ENCODE measurements at places on chromosomes 4 and X.
A peak's percentile ranks its signal among the peaks of the same experiment; 100 is the strongest.

- DNase-seq: no peak
Measured at GRCh38 chr4:182492423-182492822, 249.2 kb downstream of the TENM3 start.

DNA sequence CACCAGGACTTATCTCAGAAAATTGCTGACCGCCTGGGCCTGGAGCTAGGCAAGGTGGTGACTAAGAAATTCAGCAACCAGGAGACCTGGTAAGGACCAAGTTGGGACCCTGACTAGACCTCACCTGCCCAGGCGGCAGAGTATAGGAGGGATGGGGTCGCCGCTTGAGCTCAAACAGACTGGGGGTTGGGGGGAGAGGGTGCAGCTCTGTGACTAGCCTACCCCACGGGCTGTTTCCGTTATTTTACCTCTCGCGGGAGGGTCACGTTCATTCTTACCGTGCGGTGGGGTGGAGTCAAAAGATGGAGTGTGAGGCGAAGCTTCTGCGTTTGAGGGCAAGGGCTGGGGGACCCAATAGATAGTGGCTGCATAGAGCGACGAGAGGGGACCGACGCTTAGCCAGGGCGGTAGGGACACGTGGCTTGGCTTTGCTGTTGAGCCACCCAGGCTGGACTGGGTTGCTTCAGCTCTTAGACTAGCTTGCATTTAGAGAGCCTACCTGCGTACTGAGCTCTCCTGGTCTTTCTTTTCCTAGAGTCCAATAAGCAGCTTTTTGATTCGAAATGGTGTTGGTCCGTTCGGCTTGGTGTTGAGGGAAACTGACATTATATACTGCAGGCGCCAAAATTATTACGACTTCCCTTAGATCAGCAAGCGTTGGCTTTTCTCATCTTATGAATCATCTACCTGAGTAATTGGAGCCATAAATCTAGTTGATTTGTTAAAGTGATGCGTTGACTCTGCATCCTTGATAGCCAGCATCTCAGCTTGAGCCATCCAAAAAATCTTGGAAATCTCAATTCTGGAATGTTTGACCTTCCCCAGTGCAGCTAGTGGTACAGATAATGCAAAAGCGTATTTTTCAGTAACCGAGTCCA lies 591 bp downstream of the PRPS1 start:
- DNase-seq: peak; percentile 5

- DNase-seq: no peak
Measured at GRCh38 chr4:165325732-165326512, 1.5 kb upstream of the MSMO1 start.

DNA sequence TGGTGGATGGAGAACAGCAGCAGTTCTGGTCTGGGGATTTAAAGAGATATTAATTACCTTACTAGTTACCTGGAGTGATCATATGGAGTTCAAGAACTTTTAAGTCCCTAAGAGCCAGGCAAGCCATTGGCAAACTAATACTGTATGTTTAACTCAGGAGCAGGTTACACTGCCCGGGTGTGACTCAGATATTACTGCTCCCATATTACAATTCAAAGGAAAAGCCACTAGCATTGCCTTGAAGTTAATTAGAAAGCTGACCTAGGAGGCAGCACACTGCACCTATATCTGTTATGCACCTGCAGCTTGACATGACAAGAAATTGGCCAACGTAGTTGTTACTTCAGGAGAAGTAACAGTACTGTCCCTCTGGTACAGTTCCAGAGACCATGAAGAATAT lies 47.2 kb downstream of the GRK4 start:
- no peak for DNase-seq

GRCh38 chr4:2806390-2807355 lies 13.8 kb downstream of the SH3BP2 start:
- no peak for DNase-seq

- no peak for DNase-seq
Measured at GRCh38 chrX:19827088-19827487, 60.3 kb downstream of the SH3KBP1 start.

GRCh38 chr4:114926583-114926982 lies 186.8 kb downstream of the NDST4 start:
- DNase-seq: no peak

DNA sequence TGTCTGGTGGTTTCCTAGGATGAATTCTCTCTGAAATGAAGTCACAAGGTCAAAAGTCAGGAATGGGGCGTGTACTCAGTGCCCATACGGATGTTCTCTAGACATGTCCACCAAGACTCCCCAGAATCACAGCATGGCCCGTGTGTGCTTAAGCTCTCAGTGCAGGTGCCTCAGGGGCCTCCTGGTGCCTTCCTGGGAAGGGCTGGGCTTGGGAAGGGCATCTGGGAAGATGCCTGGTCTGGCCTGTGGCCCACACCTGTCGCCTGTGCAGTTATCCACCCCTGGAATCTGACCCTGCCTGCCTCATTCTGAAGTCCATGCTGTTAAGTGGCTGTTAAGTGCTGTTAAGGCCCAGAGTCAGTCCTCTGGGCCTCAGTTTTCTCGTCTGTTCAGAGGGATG lies 31.2 kb downstream of the SORCS2 start:
- DNase-seq: no peak

DNA sequence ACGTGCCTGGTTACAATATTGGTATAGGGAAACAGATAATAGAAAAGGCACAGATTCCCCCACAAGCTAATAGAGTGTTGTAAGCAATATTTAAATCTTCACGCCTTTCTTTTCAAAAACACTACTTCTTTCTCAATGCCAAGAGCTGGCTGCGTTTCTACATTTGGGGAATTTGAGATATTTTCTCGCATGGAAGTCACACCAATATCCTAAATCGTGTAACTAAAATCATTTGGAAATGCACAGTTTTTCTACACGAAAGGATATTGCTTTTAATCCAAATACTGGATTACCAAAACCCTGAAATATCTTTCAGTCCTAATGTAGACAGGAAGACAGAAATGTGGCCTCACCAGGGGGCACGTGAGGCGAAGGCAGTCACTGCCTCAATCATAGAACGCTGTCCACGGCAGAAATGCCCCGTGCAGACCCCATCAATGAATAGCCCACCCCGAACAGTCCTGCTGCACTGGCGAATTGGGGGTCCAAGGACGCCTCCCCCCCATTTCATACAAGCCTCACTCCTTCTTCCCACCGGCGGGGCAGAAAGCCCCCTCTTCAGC lies 106.6 kb downstream of the NSUN7 start:
- no peak for DNase-seq

Measured in stimulated activated CD8-positive, alpha-beta memory T cell treated with anti-CD3 and anti-CD28 coated beads, Interleukin-4, amount 100 ng/mL, for 1 hour (primary cell).